ENCODE measurements at places on chromosomes 1 and 21. TPM values are rescaled to one million over a fixed set of nuclear protein-coding genes. Genes with fewer than 3 reads are reported as not detected.

The ATP6V1G3 gene
- total RNA-seq = not detected

The KPRP gene
- total RNA-seq = not detected

The SYNC gene
- total RNA-seq = 2.7 TPM

The GFI1 gene
- total RNA-seq = 1.3 TPM

The ZNF593OS gene
- not detected for total RNA-seq

The FAM163A gene
- 0.21 TPM for total RNA-seq

DNA sequence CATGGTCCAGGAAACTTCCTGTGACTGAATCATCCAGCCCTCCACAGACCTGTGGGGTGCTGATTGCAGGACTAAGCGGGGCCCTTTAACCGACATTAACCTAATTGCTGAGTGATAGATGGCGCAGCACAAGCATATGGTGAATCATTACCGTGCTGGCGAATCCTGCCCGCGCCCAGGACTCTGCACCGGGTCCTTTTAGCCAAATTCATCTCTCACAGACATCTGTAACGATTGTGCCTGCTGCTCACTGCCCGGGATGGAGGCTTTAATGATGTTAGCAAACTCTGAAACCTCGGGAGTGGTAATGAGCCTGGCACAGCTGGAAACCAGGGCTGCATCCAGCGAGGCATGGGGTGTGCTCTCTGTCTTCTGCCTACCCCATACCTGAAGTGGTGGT, 147.3 kb upstream of the CD34 start:
- DNase-seq = no peak

GRCh38 chr1:83113652-83114051, 885.3 kb downstream of the TTLL7 start:
- DNase-seq = peak; percentile 9

DNA sequence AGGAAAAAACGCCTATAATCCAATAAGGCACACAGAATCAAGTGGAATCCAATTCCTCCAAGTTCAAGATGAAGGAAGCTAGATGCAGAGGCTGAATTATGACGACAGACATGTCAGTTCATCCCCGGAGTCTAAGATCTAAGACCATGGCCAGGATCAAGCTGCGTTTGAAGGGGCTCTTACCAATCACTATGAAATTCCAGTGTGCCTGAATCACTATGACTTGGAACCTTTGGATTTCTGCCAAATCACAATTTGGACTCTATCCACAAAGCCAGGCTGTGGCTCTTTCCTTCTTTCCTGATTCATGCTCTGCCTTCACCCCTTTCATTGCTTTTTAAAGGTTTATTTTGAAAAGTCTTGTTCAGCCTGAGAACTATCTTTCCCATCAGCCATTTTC, 17.1 kb downstream of the OLIG2 start:
- DNase-seq = peak; percentile 31

- DNase-seq = no peak
Observed at GRCh38 chr1:81111818-81112217, 688.9 kb upstream of the ADGRL2 start.

DNA sequence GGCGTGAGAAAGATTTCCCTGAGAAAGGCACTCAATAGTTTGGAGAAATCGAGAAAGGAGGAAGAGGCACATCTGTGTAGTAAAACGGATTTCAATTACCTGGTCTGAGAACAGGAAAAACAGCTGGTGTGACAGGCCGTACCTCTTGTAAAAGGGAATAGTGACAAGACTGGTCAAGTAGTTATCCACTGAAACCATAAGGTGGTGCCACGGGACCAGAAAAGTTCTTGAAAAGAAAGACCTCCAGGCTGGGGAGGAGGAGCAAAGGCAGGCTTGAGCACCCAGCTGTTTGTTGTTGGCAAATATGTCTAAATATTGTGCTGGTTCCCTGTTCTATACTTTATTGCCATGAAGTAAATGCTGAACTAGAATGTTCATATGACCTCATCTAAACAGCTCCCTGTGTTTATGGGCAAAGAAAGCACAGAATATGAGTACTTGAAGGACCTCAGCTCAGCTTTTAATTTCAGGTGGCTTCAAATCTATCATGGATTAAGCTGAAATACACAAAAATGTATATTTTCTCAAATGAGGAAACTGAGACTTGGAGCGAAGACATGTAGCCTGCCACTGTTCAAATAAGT, 4.0 kb downstream of the HAO2 start:
- no peak for DNase-seq

DNA sequence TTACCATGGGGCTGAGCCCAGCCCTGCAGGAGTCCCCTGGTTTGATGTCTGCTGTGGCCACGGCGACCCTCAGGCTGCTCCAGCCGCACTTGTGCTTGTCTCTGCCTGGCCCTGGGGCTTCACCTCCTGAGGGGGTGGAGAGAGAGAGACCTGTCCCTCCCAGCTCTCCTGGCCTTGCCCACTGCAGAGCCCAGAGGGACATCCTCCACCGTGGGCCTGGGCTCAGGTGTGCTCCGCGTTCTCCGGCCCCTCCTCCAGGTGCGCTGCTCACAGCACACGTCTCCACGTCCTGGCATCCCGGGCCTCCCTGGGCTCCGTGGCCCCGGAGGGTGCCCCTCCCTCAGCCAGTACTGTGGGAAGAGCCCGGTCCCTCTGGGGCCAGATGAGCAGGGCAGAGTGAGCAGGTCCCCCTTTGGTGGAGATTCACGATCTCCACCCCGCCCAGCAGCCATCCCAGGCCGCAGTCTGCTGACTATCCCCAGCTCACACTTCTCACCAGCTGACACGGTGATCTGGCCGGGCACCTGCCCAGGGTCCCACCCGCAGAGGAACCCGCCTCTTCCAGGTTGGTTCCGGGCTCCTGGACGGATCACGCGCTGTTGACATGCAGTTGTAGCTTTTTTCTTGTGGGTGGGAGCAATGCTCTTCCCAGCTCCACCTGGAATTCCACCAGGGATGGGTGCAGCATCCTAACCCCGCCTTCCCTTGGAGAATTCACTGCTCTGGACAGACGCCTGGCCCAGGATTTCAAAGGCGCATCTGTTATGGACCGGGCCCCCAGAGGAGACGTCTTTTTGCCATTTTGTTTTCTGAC, 41.8 kb upstream of the POFUT2 start:
- peak; percentile 62 for DNase-seq

- no peak for DNase-seq
Observed at GRCh38 chr21:27740084-27740483, 773.2 kb upstream of the ADAMTS5 start.

- DNase-seq = no peak
Observed at GRCh38 chr1:161198194-161198896, 509 bp downstream of the ADAMTS4 start.

DNA sequence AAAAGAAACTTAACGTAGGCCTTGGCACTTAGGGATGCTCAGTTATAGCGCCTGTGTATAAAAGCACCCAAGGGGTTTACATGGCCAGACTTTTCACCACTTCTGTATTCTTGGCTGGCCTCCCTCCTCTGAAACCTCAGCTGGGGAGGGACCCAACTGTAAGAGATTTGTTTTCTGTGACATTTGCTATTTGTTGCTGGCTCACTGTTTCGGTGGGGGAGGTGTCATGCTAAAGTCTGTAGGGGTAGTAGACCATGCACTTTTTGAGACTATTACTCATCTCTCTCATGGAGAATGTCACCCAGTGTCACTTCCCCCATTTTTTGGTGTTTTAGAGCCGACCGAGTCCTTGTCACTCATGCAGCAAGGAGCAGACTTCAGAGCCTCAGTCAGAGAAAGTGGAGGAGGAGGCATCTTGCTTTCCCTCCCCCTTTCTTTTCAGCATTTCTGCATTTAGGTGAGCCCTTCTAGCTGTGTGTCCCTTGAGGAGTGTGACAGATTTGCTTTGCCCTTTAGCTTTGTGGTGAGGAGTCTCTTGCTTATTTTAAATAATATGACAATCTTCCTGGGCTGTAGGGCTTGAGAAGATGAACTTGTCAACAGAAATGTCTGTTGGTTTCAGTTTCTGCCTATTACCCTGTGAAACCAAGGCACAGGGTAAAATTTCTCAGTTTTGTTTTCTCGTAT, 160.1 kb downstream of the FASLG start:
- DNase-seq = no peak

DNA sequence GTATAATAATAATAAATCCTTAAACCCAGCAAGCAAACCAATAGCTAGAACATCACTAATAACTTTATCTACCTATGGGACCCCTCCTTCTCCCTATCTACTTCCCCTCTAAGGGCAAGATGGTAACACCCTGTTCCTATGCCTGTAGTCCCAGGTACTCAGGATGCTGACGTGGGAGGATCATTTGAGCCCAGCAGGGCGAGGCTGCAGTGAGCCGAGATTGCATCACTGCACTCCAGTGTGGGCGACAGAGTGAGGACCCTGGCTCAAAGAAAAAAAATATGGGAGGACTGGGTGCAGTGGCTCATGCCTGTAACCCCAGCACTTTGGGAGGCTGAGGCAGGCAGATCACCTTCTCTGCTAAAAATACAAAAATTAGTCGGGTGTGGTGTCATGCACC, 143.1 kb upstream of the SLC45A1 start:
- DNase-seq = no peak

- DNase-seq = no peak
Observed at GRCh38 chr21:14569026-14569621, 23.0 kb upstream of the SAMSN1 start.

GRCh38 chr1:117026361-117026760, 24.8 kb downstream of the CD101 start:
- no peak for DNase-seq

- DNase-seq = no peak
Observed at GRCh38 chr1:76832521-76832920, 34.8 kb upstream of the ST6GALNAC5 start.
